T-helper 9 cell (primary cell): ENCODE measurements at places on chromosomes 13 and 19.

GRCh38 chr13:67223742-67224141, 6.4 kb downstream of the PCDH9 start:
- no peak for DNase-seq

DNA sequence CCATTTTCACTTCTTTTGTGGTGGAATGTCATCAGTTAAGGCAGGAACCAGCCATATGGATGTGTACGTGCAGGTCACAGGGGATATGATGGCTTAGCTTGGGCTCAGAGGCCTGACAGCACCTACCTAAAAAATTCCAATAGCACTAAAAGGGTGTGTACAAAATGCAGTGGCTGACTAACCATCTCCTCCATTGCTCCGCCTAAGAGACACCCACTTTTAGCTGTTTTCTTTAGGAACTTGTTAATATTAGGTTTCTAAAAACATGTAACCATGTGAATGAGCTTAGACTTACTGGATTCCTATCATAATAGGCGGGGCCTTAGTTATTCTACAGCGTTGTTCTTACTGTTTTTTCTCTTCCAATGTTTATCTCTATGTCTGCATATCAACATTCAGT, 25.8 kb downstream of the GP6 start:
- DNase-seq = no peak

GRCh38 chr13:42041684-42042035, 6.8 kb upstream of the DGKH start:
- DNase-seq = no peak

DNA sequence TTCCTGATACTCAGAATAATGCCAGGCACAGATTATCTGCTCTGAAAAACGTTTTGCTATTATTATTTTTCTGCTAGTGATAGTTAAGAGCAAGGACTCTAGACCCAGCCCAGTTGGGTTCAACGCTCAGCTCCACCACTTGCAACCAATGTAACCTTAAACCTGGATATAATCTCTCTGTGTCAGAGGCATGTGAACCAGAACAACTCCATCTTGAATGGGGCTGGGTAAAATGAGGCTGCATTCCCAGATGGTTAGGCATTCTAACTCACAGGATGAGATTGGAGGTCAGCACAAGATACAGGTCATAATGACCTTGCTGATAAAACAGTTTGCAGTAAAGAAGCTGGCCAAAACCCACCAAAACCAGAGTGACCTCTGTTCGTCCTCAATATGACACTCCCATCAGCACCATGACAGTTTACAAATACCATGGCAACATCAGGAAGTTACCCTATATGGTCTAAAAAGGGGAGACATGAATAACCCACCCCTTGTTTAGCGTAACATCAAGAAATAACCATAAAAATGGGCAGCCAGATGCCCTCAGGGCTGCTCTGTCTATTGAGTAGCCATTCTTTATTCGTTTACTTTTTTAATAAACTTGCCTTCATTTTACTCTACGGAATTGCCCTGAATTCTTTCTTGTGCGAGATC, 13.6 kb downstream of the FAM187B start:
- no peak for DNase-seq

GRCh38 chr13:101811284-101811839, 358.9 kb downstream of the ITGBL1 start:
- DNase-seq = no peak

DNA sequence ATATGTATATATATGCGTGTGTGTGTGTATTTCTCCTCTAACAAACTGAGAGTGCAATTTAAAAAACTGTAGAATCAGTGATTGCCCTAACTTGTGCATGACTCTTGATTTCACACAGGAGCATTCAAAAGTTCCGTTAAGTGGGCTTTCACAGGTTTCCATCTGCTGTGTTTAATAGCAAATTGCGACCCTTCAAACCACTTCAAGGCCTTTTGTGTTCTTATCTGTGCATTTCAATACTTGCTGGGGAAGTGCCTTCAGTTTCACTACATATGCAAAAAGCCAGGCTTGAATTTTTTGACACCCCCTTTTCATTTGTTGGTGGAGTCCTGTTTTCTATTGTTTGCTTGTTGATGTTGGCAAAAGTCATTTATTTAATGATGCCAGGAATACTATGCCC, 158.0 kb downstream of the TM9SF2 start:
- DNase-seq = no peak

GRCh38 chr13:106468207-106468606, 67.3 kb downstream of the EFNB2 start:
- no peak for DNase-seq
